ENCODE measurements at places on chromosomes 2 and 18. TPM values are rescaled to one million over a fixed set of nuclear protein-coding genes. Genes with fewer than 3 reads are reported as not detected.
A peak's percentile ranks its signal among the peaks of the same experiment; 100 is the strongest.

DNA sequence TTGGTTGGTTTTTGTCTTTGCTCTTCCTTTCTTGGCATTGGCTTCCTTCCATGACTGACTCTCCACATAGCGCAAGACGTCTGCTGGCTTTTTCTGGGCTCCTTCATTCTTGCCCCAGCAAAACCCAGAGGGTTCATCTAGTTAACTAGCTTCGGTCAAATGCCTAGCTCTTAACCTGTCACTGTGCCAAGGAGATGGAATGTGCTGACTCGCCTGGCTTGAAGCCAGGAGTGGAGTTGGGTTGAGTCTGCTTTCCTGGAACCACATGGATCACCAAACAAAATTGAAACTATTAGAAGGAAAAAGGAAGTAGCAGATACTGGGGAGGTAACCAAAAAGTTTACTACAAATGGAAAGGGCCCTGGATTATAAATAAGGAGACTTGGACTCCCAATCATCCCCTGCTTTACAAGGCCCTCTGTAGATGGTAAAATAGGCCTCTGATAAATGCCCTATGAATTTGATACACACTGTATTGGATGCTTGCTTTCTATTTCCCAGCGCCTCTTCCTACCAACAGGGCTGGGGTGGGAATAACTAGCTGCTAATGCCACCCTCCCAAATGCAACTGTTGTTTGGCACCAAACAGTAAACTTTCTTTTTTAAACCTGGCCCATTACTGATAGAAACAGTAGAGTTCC lies 11.3 kb downstream of the MALT1 start:
- peak; percentile 43 for DNase-seq

DNA sequence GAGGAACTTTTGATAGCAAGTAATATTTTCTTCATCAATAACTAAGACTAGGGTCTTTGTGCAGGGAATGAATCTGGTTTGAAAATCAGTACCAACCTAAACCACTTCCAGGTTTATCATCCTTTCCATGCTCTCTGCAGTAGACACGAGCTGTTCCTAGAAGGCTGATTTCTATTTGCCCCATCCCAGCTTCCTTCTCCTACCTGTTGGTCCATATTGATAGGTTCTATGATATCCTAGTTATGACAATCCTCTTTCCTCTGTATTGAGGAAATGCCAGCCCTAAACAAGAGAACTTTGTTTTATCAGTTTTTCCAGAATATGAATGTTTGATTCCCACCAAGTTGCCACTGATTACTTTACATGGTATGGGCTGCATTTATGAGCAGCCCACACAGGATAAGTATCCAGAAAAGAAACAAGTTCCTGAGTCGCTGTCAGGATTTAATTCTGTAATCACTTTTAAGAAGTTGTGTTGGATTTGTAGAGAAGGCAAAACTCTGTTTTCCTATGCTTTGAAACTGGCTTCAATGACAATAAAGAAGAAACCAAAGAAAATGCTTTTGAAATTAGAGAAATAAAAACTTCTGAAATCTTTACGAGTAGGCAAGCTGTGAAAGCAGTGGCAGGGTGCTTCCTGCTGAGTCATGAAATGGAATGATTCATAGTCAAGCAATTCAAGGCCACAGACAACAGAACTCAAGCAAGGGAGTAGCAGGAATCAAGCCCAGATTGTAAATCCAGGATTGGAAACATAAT lies 37.3 kb upstream of the TANK start:
- no peak for DNase-seq

- DNase-seq, result no peak
Observed at GRCh38 chr2:98663511-98664090, 55.2 kb downstream of the UNC50 start.

GRCh38 chr18:55310044-55310676 lies 277.8 kb downstream of the TCF4 start:
- DNase-seq, result no peak

- DNase-seq, result no peak
Observed at GRCh38 chr2:158484892-158485556, 28.3 kb downstream of the PKP4 start.

DNA sequence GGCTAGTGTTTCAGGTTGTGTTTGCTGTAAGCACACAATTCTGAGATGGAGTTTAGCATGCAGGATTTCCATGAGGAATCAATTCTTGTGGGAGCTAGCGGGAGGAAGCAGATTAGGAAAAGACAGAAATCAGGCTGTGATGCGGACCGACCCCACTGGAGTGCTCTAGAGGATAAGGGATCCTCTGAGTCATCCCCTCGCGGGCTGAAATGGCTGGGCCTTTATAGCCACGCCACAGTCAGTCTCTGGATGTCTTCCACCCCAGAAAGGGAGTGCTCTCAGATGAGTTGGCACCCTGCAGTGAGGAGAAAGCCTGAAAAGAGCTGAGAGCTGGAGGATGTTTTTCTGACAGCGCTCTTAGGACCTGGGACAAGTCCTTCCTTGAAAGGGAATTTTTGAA lies 102.4 kb downstream of the GALNT3 start:
- DNase-seq, result no peak

DNA sequence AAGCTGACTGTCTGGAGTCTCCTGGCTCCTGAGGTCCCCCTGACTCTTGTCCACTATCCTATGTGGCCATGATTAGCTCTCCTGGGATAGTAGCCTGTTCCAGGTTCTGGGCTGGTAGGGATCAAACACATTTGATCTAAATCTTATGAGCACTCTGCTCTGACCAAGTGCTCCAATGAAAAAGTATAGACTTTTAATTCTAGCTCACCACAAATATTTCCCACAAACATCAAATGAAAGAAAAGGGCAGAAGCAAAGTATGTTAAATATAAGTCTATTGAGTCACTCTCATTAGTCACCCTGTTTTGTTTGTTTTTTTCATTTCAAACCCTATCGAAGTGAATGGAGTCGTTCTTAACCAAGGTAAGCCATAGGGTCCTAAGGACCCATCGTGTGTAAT lies 39.7 kb upstream of the NEDD4L start:
- no peak for DNase-seq

- DNase-seq, result no peak
Observed at GRCh38 chr2:221571025-221571550, 1.0 kb downstream of the EPHA4 start.

DNA sequence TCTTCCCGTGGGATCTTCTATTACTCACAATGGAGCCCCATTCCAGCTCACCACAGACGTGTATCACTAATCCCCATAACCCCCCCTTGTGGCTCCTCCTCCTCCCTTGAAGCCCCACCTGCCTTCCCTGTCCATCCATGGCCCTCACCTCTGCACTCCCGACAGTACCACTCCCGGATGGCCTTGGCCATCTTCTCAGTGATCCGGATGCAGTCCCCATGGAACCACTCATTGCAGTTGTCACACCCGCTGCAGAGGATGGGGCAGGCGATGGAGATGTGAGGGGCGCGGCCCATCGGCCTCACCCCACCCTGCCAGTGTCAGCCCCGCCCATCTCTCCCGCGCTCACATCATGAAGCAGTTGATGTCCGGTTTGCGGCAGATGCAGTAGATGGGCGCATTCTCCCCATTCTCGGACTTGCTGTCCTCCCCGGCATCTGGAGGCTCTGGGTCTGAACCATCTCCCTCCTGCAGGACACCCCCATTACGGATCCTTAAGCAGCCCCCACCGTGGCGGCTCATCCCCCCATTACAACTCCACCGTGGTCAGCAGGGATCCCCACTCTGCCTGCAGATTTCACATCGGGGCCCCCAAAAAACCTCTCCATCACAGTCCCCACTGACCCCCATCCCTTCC lies 983 bp downstream of the CXXC1 start:
- DNase-seq, result no peak

DNA sequence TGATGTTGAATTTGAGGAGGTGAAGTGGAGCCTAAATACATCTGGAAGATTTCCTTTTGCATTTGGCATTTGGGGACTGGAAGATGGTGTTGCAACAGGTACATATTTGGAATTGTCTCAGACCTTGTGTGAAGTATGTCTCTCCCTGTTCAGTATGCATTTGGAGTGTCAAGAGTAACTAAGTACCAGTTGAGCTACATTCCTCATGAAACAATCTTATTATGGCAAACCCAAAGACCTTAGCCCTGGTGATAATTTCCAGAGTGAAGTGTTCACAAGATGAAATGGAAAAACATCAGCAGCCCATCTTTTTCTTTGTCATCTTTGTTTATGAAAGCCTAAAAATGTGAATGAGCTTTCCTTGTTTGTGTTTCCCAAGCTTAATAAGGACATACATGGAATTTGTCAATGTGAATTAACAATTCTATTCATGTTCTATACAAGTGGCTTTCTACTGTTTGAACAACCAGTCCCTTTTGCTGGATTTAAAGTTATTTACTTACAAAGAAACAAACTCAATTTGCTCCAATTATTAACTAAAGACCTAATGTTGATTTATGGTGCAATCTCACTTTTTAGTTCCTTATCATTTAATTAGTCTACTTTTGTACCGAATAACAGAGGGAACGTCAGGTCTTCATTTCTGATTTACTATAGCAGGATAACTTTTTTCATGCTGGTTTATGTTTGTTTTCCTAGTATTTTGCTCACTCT lies 42.1 kb upstream of the PPP1R1C start:
- DNase-seq, result no peak

GRCh38 chr18:31498574-31499524 lies 872 bp downstream of the DSG2 start:
- DNase-seq, result peak; percentile 5

- no peak for DNase-seq
Observed at GRCh38 chr2:178478130-178478438, 316 bp downstream of the FKBP7 start.

DNA sequence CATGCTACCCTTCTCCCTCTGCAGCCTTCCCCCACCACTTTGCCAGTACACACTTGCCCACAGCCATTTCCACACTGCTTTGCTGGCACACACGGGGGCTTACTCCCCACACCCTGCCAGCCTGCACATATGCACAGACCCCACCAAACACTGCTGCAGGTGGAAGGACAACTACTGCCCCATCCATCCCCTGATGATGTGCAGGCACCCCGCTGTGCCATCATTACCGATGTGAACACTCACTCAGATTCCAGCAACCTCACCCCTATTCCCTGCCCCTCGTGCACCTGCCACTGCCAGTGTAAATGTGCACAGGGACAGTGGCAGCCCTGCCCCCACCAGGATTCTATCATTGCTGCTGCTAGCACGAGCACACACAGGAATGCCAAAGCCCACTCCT lies 1400.8 kb upstream of the DDX18 start:
- DNase-seq, result no peak

DNA sequence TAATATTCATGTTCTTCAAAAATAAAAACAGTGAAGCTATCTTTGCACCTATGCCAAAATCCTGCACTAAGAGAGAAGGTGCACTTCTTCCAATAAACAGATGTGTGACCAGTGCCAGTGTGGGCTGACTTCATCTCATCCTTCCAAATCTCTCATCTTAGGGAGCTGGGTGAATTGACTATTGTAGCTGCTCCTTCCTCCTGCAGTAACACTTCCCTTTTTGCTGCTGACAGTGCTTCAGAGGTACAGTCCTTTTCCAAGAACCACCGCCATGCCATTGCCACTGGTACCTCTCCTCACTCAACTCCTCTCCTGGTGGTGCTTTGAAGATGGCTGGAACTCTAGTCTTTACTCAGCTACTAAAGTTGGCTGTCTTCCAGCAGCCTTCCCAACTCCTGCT lies 42.1 kb upstream of the ARHGAP25 start:
- DNase-seq, result no peak

Gene CEP192
- polyA plus RNA-seq, result 47.9 TPM

Gene REEP1
- 3.2 TPM for polyA plus RNA-seq

Gene PNKD
- 87.3 TPM for polyA plus RNA-seq

Gene DSG4
- polyA plus RNA-seq, result not detected

Gene MC2R
- polyA plus RNA-seq, result not detected

Gene SEMA4F
- 7.3 TPM for polyA plus RNA-seq

Gene MEP1B
- not detected for polyA plus RNA-seq

Gene C1QL2
- polyA plus RNA-seq, result not detected

Gene DOK1
- 9.4 TPM for polyA plus RNA-seq

Gene MARCO
- 0.45 TPM for polyA plus RNA-seq

Gene ALPG
- not detected for polyA plus RNA-seq

Gene ZSWIM2
- polyA plus RNA-seq, result not detected
